ENCODE measurements at places on chromosomes 7 and 10. TPM values are rescaled to one million over a fixed set of nuclear protein-coding genes. Genes with fewer than 3 reads are reported as not detected.

DNA sequence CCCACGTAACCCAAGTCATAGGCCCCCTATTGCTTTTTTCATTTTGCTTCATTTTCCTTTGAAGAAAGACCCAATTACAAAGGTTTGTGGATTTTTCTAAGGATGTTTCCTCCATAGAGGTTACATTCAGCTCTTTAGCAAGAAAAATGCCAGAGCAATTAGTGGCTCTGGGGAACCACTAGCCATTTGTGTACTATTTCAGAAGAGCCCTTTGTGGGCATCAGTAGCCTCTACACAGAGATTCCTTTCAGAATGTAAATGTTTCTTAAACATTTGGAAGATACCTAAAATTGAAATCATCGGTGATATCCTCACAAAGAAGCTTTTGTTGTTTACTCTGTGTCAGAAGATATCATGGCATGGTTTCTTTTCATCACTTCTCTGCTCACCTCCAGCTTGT lies 291.0 kb upstream of the KMT2E start:
- H3K27me3 ChIP-seq = no peaks in the 10 kb centered on the region
- H3K4me3 ChIP-seq = no peak overlapping the region
- H3K27ac ChIP-seq = no peak overlapping the region
- no peaks in the 10 kb centered on the region for H3K4me1 ChIP-seq
- H3K36me3 ChIP-seq = no peaks in the 10 kb centered on the region

DNA sequence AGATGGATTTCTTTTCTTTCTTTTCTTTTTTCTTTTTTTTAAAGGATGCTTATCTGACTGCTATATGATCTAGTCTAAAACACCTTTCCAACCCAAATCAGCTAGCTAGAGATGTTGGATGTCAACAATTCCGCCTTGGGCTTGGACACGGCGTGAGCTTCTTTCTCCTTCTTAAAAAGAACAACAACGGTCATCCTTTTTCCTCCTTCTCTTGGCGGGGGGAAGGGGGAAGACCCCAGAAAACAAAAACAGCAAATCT lies 1.0 kb downstream of the BEND7 start:
- peak overlapping the region; percentile 76 for H3K27ac ChIP-seq
- peak overlapping the region; percentile 62 for H3K4me3 ChIP-seq
- no peak for DNase-seq
- no peaks in the 10 kb centered on the region for H3K36me3 ChIP-seq
- H3K4me1 ChIP-seq = peaks cover 20% of the 10 kb centered on the region

GRCh38 chr7:137923380-137923779 lies 76.6 kb upstream of the DGKI start:
- no peaks in the 10 kb centered on the region for H3K4me1 ChIP-seq
- no peaks in the 10 kb centered on the region for H3K27me3 ChIP-seq
- DNase-seq = no peak

DNA sequence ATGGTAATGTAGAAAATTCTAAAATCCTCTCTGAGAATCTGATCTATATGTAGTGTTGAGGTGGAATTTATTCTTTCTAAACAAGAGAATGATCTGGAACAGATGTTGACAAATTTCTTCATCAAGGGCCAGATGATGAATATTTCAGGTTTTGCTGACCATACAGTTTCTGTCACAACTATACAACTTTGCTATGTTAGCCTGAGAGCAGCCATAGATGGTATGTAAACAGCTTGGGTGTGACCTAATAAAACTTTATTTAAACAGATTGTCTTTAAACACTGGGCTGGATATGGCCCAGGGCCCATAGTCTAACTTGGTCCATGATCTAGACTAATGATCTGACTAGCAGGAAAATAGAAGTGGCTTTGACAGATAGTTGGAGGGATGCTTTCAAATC lies 213.6 kb upstream of the CELF2 start:
- no peaks in the 10 kb centered on the region for H3K36me3 ChIP-seq
- H3K4me1 ChIP-seq = peaks cover 63% of the 10 kb centered on the region
- peak overlapping the region; percentile 65 for H3K27ac ChIP-seq
- H3K4me3 ChIP-seq = no peak overlapping the region

DNA sequence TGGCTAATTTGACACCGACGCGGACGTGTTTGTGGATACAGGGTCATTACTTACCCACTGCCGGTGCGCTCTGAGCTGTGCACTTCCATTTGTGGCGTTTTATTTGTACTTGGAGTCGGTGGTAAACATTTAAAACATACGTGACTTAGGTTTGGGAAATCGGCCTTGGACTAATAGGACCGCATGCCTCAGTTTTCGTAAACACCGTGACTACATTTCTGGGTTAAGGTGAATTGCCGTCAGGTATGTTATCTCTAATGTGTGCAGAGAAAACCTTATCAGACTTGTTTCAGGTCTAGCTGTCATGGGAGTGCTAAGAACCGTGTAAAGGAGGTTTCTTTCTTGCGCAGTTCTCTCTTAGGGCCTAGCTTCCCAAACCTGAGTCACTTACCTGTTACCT lies 51.7 kb upstream of the NCF1 start:
- no peak overlapping the region for H3K4me3 ChIP-seq
- no peak overlapping the region for H3K27ac ChIP-seq
- no peaks in the 10 kb centered on the region for H3K27me3 ChIP-seq
- peaks cover 30% of the 10 kb centered on the region for H3K36me3 ChIP-seq
- H3K4me1 ChIP-seq = no peaks in the 10 kb centered on the region

GRCh38 chr7:79464051-79464450 lies 10.6 kb upstream of the MAGI2 start:
- H3K27ac ChIP-seq = no peak overlapping the region
- peaks cover 5% of the 10 kb centered on the region for H3K36me3 ChIP-seq
- DNase-seq = no peak
- no peaks in the 10 kb centered on the region for H3K27me3 ChIP-seq

DNA sequence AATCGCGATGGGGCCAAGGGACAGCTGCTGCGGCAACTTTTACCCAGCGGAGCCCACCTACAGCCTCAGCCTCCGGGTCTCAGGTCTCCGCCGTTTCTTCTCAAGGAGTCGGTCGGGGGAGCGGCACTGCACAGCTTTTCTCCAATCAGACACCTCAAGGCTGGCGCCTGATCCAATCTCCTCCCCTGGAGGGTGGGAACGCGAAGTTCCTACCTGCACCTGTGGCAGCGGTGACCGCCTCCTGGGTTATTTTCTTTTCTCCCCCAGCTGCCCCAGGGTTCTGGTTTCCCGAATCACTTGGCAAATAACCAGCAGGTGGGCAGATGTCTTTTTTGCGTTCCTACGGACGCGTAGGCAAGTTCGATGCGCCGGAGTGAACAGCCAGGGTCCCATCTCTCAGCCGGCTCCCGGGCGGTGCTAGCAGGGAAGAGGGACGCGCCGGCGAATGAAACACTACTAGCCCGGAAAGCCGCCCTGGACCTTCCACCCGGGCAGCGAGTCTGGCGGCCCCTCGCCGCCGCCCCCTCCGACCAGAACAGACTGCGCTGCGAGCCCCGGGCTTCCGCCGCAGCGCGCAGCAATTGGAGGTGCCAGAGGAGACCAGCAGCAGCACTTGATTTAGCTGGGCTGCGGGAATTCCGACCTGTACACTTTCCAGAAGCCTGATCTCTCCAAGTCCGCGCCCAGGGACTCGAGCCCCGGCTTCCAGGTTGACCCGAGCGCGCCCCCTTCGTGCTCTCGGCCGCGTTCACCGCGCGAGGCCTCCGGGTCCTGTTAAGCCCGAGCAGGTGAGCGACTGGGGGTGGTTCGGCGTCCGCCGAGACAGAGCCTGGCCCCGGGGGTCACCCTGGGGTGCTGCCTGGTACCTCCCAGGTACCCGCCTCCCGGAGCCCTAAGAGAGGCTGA lies at the start of gene PRR15:
Gene PRR15 (plus strand): TSS at position 246 of the 906 bp plus-strand sequence. CDS start 2,495 bp downstream, outside the sequence.
- H3K27ac ChIP-seq = peak within 1 kb of the TSS; percentile 5
- peaks cover 3% of the 10 kb centered on the region for H3K27me3 ChIP-seq
- DNase-seq = no peak

DNA sequence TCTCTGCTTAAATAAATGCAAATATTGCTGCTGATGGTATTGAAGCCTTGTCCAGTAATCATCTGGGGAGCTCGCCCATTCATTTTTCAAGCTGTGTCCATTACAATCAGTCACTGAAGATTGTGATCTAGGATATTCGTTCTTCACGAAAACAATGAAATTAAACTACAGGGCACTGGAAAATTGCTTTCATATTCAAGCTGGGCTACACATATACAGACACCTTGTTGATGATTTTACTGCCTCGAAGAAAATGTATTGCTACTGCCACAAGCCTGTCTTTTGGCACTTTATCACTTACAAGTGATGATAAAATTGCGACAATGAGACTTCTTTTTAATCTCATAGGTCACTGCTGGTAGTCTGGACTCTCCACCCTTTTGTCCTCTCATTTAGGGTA lies 100.0 kb upstream of the MINDY3 start:
- H3K27me3 ChIP-seq = no peaks in the 10 kb centered on the region
- DNase-seq = no peak
- no peaks in the 10 kb centered on the region for H3K4me1 ChIP-seq
- H3K27ac ChIP-seq = no peak overlapping the region
- H3K36me3 ChIP-seq = no peaks in the 10 kb centered on the region

The SLC26A3 gene
- total RNA-seq = not detected

The CDK14 gene
- total RNA-seq = 21.5 TPM

The OPN1SW gene
- total RNA-seq = not detected

The NYAP1 gene
- total RNA-seq = 1.5 TPM

The TAS2R41 gene
- not detected for total RNA-seq

The DUS4L gene
- total RNA-seq = 5.0 TPM

Data from right atrium auricular region (tissue), 2 donors.